Urinary bladder (tissue), 4 donors: ENCODE measurements at places on chromosomes 2 and 18.

- no peak for DNase-seq
These were observed 90.2 kb downstream of the EHD3 start for GRCh38 chr2:31324016-31324633.

- DNase-seq: no peak
These were observed 409.5 kb upstream of the CWC22 start for GRCh38 chr2:180416627-180417026.

- DNase-seq: no peak
These were observed 1855.7 kb upstream of the CELF4 start for GRCh38 chr18:39421276-39421675.

- no peak for DNase-seq
These were observed 57.9 kb downstream of the NCK2 start for GRCh38 chr2:105802587-105802986.

DNA sequence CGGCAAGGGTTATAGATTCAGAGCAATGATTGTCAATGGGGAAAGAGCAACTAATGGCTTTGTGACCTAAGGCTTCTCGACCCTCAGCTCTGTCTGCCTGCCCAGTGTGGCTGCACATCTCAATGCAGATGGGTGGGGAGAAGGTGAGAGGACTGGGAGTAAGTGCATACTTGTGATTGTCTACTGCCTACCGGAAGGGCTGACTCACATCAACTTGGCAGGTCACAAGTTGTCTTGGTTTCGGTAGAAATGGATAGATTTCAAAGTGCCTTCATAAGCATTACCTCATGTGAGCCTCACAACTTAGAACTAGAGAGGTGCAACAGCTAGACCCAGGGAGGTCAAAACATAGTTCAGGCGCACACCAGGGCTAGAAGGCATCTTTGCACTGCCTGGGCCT lies 29.4 kb downstream of the STAT1 start:
- DNase-seq: no peak

GRCh38 chr2:85180322-85181133 lies 47.3 kb downstream of the TCF7L1 start:
- DNase-seq: no peak

DNA sequence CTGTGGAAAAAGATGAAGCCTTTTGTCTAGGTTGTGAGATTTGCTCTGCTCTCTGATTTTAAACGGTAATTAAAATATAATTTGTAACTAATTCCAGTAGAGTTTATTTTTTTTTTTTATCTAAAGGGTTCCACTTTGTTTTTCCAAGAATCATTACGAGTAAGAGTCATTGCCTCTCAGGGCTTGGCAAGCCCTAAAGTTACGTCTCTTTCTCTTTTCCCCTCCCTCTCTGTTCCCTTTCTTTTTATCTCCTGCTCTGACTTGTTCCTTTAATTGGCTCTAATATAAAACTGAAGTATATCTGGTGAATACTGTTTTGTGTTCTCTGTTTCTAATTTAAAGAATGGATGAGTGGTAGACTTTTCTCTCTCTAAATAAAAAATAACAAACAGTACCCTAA lies 75.8 kb downstream of the CALCRL start:
- DNase-seq: no peak

DNA sequence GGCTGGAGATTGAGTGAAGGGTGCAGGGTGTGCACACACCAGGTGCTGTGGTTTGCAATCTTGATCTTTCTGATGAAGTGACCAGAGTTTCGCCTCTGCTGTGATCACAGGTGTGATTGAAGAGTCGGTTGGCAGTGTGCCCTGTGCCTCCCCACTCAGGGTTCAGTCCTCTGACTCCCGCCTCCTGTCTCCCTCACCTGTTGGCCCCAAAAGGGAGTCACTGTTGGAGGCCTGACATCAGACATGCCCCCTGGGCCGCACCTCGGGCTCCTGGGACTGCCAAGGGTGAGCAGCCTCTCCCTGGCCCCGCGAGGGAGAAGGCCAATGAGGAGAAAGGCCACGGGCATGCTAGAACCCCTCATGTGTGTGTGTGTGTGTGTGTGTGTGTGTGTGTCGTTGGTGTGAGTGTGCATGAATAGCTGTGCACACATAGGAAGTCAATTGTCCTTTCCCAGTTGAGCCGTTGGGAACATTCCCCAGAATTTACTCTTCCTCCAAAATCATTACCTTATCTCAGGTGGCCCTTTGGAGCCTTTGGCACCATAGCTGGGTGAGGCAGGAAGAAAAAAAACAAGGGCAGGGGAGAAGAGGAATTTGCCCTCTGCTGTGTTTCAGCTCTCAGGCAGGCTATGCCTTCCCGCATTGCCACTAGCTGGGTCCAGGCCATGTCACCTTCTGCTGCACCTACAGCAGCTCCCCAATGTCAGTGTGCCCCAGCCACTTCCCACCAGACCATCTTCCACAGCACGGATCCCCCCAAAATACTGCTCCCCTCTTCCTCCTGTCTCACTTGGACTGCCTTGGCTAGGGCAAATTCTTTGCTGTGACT lies 78.1 kb upstream of the LAPTM4A start:
- DNase-seq: no peak

- DNase-seq: no peak
These were observed 261.1 kb upstream of the TRIB2 start for GRCh38 chr2:12455661-12456060.

GRCh38 chr2:62461017-62461553 lies 44.9 kb downstream of the TMEM17 start:
- no peak for DNase-seq
